SJSA1 (cell line): ENCODE measurements at places on chromosomes 1 and 21. TPM values are rescaled to one million over a fixed set of nuclear protein-coding genes. Genes with fewer than 3 reads are reported as not detected.
A peak's percentile ranks its signal among the peaks of the same experiment; 100 is the strongest.

GRCh38 chr1:57112148-57112547, 146.3 kb upstream of the C8B start:
- no peak overlapping the region for H3K4me3 ChIP-seq
- no peak for DNase-seq
- no peaks in the 10 kb centered on the region for H3K36me3 ChIP-seq
- no peaks in the 10 kb centered on the region for H3K4me1 ChIP-seq

DNA sequence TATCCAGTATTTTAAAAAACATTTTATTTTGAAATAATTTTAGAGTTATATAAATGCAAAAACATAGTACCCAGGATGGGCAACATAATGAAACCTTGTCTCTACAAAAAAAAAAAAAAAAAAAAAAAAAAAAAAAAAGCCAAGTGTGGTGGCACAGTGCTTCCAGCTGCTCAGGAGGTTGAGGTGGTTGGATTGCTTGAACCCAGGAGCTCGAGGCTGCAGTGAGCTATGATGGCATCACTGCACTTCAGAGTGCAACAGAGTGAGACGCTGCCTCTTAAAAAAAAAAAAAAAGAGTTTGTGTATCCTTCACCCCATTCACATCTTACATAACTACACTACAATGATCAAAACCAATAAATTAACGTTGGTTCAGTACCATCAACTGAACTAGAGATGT, 115.6 kb upstream of the KIF26B start:
- no peaks in the 10 kb centered on the region for H3K27me3 ChIP-seq
- no peak overlapping the region for H3K27ac ChIP-seq
- no peak for DNase-seq

- H3K36me3 ChIP-seq, result peaks cover 52% of the 10 kb centered on the region
- no peaks in the 10 kb centered on the region for H3K27me3 ChIP-seq
- no peak for DNase-seq
- peak overlapping the region; percentile 85 for H3K4me3 ChIP-seq
Observed at GRCh38 chr1:50977575-50978143, 7.6 kb downstream of the CDKN2C start.

DNA sequence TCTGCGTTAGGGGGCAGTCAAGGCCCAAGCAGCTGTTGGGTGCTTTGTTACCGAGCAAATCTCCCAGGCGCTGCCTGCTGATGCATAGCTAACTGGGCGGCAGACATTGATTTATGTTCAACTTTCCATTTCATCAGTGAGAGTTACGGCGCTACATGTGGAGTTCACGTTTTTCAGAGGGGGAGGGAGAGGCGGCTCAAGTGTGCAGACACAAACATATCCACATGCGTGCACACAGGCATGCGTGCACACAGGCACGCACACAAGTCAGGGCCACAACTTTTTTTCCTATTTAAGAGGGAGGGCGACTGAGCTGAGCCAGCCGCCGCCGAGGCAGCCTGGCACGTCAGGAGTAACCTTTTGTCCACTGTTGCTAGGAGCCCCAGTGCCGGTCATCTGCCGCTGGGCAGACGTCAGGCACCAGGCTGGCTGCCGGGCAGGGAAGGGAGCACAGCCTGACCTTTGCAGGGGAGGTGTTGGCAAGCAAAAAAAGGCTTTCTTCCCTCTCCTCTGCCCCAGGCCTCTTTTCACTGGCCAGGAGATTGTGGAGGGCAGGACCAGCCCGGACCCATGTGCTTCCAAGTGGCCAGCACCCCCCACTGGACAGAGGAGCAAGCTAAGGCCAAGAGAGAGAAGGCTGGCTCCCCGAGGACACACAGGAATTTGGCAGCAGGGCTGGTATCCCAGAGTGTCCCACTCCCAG, 73.3 kb downstream of the MRPL37 start:
- H3K4me3 ChIP-seq, result no peak overlapping the region
- H3K36me3 ChIP-seq, result peaks cover 11% of the 10 kb centered on the region
- no peak for DNase-seq
- no peaks in the 10 kb centered on the region for H3K27me3 ChIP-seq

Gene CDCP2
- total RNA-seq, result not detected in 2 replicates
